Metanephros (tissue), 2 donors: ENCODE measurements at places on chromosomes 13 and 19. TPM values are rescaled to one million over a fixed set of nuclear protein-coding genes. Genes with fewer than 3 reads are reported as not detected.

Gene UBA52
- 1,386 TPM for total RNA-seq

Gene FXYD3
- total RNA-seq = 25.8 TPM

Gene DZIP1
- total RNA-seq = 47.5 TPM

Gene GADD45GIP1
- 19.3 TPM for total RNA-seq

Gene OLFM4
- 8.1 TPM for total RNA-seq

Gene CATSPERD
- total RNA-seq = not detected

Gene MBD3L3
- not detected for total RNA-seq
